ENCODE measurements at places on chromosomes 6 and 20.
A peak's percentile ranks its signal among the peaks of the same experiment; 100 is the strongest.

GRCh38 chr6:40485300-40485699 is 101.9 kb downstream of the LRFN2 start:
- no peak for DNase-seq

- DNase-seq = peak; percentile 47
These were observed 53.7 kb downstream of the UST start for GRCh38 chr6:148800536-148800935.

DNA sequence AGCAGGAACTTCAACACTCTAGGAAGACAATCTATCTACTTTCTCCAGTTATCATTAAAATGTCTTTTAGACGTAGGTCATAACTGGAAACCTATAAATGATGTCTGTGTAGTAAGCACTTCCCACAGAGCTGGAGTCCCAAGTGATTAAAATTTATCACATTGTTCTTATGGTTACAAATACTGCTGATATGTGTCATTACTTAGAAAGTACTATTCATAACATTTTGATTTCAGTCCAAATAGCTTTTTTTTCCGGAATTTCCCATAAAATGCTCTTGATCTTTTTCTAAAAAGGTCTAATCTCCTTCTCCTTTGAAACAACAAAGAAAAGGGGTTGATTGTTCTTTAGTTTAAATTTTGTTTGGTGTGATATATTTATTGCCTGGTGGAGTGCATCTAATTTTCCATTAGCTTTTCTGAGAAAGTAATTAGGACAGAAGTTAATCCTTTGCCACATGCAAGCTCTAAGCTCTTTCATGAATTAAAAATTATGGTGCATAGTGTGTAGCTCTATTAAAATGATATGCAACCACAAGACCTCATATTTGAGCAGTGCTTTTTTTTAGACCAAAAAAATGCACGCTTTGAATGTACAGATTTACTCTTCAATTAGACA is 132.7 kb upstream of the TCF21 start:
- peak; percentile 54 for DNase-seq

DNA sequence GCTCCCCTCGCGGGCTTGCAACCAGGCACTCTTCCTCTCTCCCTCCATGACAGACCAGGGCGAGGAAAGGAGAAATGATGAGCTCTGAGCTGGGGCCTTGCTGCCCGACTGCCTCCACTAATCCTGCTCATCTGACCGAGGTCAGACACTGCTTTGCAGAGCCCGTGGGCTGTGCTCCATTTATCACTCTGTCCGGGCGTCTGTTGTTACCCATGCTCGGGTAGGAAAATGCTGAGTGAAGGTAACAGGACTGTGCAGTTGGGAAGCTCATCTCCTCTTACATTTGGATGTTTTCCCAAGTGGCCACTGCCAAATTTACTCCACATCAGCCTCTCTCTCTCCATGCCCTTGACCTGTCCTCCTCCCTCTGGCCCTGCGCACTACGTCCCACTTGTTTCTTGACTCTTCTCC is 14.6 kb downstream of the RPS6KA2 start:
- no peak for DNase-seq

- no peak for DNase-seq
These were observed 100.0 kb upstream of the BEND3 start for GRCh38 chr6:107215334-107215733.

DNA sequence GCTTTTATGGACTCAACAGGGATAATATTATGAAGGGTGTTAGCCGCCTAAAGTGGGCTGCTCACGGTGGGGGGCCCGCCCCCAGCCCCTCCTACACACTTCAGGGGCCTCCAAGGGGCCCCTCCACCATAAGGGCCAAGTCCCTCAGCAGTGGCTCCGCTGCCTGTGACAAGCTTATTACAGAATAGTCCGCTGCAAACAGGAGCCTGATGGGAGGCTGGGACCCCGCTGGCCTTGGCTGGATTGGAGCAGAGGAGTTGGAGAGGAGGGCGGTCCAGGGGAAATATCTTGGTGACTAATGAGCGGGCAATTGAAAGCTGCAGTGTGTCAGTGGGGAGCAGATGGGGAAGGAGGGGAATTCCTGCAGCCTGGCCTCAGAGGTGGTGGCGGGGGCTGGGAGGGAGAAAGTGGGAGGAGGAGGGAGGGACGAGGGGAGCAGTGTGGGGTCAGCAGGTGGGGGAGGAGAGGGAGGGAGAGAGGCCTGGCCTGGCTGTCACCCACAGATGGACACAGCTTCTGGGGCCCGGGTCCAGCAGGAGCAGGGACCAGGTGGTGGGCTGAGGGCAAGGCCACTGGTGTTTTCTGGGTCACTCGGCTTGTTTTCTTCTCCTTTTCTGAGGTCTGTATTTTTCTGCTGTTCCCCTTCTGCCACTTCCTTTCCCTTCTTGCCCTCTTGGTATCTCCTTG is 57.6 kb upstream of the FOXP4 start:
- DNase-seq = peak; percentile 89

- peak; percentile 98 for DNase-seq
These were observed 467.1 kb upstream of the HSF2 start for GRCh38 chr6:121932076-121932991.

DNA sequence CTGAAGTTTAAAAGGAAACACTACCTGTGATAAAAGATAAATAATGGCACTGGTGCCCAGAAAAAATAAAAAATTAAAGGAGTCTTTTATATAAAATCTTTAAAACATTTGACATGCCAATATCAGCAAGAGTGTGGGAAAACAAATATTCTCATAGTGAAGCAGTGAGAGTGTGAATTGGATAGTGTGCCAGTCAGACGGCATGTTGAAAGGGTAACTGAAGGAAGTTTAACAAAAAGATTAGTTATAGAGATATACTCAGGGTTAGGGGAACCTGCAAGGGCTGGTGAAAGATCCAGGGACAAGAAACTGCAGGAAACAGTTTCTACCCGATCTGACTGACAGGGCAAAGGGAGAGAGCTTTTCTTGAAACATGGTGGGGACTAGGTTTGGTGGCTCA is 22.2 kb upstream of the GMNN start:
- DNase-seq = no peak

GRCh38 chr20:23396950-23397627 is 24.2 kb downstream of the NAPB start:
- DNase-seq = no peak

DNA sequence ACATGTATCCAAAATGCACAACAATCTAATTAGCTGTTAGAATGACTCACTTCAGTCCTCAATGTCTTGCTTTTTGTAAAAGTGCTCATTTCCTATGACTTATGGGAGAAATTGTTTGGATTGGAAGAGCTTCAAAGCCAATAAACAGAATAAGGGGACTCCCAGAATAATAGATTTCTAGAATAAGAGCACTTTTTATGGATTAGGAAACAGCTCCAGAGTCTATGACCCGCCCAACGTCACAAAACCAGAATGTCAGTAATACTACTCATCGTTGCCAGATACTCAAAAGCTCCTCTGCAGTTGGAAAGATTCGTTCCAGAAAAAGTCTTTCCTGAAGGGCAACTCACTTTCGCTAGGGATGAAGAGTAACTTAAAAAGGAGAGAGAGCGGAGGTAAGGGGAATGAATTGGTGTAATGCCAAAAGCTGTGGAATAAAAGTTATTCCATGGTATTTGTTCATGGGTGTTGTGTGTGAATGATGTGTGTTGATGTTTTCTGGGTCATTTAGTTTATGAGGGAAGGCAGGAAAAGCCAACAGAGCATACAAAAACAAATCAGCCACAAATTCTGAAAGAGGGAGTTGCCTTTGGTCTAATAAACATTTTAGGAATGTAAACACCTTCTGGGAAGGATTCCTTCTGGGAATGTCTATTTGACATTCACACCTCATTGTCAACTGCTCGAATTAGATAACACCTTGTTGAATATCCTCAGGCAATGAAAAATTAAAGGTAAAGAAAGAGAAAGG is 64.6 kb downstream of the SYNE1 start:
- peak; percentile 6 for DNase-seq

- DNase-seq = peak; percentile 66
These were observed 200.0 kb upstream of the SULF2 start for GRCh38 chr20:47985092-47985850.

DNA sequence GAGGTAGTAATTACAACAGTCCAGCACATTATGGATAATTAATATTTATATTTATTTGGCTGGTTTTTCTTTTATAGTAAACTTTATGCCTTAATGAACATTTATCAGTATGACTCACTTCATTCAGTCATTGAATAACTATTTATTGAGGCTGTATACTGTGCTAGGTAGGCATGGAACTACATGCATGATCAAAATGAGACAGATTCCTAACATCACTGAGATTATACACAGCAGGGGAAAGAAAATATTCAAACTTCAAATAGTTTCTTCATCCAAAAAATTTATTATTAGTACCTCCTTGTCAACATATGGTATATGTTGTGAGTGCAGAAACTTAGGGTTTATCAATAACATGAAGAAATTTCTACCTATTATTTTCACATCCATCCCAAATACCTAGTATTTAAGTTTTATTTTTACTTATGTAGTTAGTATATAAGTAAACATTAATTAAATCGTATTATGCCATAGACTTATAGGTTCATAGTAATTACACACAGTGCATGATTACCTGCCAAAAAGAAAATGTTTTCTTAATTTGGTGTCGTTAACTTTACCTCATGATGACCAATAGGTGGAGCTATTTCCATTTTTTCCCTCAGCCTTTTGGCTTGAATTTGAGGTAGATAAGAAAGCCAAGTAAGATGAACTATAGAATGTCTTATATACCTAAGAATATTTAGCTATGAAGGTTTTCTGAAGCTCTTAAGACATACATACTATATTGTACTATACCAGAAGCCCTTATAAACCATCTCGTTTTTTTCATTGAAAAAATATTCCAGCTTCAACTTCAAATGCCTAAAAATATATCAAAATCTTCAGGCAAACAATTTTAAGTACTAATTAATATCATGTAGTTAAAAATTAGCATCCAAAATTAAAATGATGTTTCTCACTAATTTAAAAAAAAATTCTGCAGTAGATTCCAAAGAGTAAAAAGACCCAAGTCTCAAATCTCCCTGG is 12.5 kb upstream of the TMEM30A start:
- DNase-seq = peak; percentile 66

- no peak for DNase-seq
These were observed 4.2 kb upstream of the CST11 start for GRCh38 chr20:23456873-23457272.

GRCh38 chr20:62236766-62237513 is 1.4 kb upstream of the OSBPL2 start:
- DNase-seq = no peak

- DNase-seq = no peak
These were observed 85.8 kb downstream of the CD164 start for GRCh38 chr6:109296452-109296851.

DNA sequence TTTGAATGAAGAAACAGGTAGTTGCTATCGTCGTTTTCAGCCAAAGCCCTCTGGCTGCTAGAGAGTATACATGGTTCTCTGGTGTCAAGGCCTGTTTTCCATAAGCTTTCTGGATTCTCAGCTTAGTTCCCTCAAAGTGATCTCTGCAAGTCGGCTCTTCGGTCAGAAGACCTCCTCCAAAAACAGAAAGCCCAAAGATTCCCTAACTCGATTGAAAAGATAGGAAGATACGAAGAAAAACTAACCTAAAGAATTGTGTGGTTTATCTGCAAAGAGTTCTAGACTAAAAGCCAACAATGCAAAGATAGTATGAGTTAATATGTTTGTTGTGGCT is 545 bp upstream of the ASCC3 start:
- DNase-seq = no peak

- DNase-seq = peak; percentile 36
These were observed 270.7 kb upstream of the TAB2 start for GRCh38 chr6:149046822-149047246.

- DNase-seq = peak; percentile 51
These were observed 77.9 kb downstream of the TNFAIP3 start for GRCh38 chr6:137944793-137945498.

DNA sequence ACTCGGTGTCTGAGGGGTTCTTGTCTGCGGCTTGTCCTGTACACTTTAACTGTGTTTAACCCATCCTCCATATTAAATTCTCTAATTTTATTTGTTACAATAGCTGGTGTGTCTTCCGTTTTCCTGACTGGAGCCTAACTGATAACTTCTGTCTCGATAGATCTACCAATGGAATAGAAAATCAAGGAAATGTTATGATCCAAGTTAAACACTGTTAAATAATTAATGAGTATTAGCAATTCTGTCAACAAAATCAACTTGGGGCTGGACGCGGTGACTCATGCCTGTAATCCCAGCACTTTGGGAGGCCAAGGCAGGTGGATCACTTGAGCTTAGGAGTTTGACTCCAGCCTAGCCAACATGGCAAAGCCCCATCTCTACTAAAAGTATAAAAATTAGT is 81.7 kb downstream of the DNAH8 start:
- DNase-seq = no peak

DNA sequence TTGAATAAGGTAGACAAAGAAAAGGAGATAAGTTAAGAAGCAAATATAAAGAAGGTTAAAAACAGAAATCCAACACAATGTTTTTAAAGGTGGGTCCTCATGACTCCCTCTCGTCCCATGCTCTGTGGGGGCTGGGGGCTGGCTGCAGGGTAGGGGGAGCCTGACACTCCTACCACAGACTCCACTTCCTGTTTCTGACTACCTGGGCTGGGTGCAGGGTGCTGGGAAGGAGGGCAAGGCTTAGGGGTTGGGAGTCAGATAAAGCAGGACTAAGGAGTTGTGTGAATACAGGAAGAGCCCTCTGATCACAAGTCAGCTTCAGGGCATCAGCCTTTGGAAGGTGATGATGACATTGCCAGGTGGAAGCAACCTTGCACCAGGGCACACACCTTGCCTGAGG is 277.0 kb upstream of the SGK1 start:
- DNase-seq = no peak

GRCh38 chr20:3115190-3116107 is 30.9 kb upstream of the AVP start:
- peak; percentile 64 for DNase-seq

DNA sequence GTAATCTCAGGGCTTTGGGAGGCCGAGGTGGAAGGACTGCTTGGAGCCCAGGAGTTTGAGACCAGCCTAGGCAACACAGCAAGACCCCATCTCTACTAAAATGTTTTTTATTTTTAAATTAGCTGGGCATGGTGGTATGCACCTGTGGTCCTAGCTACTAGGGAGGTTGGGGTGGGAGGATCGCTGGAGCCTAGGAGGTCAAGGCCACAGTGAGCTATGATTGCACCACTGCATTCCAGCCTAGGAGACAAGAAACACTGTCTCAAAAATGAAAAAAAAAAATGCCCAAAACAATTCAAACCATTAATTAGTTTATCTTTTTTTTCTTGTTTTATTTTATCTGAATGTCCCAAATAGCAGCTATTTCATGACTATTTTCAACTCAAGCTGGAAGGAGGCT is 85.8 kb downstream of the GMPR start:
- no peak for DNase-seq

DNA sequence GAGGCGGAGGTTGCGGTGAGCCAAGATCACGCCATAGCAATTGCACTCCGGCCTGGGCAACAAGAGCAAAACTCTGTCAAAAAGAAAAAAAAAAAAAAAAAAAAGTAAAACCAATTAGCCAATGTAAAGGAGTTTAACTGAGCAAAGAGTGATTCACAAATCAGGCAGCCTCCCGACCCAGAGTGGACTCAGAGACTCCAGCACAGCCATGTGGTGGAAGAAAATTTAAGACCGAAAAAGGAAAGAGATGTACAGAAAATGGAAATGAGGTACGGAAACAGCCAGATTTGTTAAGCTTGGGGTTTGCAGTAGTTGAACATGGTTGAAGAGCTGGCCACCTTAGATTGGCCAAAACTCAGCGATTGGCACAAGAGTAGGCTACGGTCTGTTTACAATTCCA is 51.4 kb downstream of the ERMARD start:
- DNase-seq = no peak

GRCh38 chr6:135185483-135185882 is 4.4 kb downstream of the MYB start:
- no peak for DNase-seq

Data from EL (cell line).